ENCODE measurements at places on chromosomes 1 and 21.

- DNase-seq = no peak
Observed at GRCh38 chr1:158654086-158654485, 32.4 kb downstream of the SPTA1 start.

- DNase-seq = no peak
Observed at GRCh38 chr1:38153778-38154470, 107.3 kb upstream of the POU3F1 start.

DNA sequence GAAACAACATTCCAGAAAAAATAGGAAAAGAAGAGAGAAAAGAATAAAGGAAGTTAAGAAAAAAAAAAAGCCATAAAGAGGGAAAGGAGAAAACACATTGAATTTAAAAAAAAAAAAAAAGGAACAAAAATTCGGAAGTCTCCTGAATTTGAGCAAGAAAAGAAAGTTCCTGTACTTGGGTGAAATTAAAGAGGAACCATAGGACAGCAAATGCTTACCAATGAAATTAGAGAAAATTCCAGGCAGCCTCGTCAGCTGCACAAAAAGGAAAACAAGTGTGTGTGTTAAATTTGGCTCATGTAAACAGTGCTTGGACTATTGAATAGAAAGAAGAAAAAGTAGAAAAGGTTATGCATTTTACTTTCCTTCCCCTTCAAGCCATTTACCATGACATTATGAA lies 4.9 kb downstream of the IL12RB2 start:
- DNase-seq = no peak

GRCh38 chr1:81505831-81506230 lies 294.9 kb upstream of the ADGRL2 start:
- DNase-seq = no peak

Measured in neuronal stem cell (in vitro differentiated cells).